ENCODE measurements at places on chromosomes 16 and 17.

GRCh38 chr17:80358861-80359260 lies 56.1 kb upstream of the ENDOV start:
- no peak for DNase-seq

DNA sequence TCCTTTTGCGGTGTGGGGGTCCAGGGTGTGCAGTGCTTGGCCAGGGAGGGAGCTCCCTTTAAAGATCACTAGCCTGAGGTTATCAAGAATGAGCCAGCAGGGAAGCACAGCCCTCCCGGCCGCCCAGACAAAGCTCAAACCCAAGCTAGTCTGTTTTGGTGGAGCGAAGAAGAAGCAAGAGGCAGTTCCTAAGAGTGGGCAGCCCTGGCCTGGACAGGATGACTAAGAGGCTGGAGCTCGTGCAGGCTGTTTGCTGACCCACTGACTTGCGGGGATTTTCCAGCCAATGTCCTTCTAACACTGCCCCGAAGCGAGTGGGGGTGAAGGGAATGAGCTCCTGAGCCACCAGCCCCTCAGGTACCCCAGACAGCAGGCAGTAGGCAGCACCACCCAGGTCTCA lies 134.4 kb downstream of the COPRS start:
- no peak for DNase-seq

- peak; percentile 20 for DNase-seq
Measured at GRCh38 chr17:81513372-81513752, 763 bp upstream of the ACTG1 start.

DNA sequence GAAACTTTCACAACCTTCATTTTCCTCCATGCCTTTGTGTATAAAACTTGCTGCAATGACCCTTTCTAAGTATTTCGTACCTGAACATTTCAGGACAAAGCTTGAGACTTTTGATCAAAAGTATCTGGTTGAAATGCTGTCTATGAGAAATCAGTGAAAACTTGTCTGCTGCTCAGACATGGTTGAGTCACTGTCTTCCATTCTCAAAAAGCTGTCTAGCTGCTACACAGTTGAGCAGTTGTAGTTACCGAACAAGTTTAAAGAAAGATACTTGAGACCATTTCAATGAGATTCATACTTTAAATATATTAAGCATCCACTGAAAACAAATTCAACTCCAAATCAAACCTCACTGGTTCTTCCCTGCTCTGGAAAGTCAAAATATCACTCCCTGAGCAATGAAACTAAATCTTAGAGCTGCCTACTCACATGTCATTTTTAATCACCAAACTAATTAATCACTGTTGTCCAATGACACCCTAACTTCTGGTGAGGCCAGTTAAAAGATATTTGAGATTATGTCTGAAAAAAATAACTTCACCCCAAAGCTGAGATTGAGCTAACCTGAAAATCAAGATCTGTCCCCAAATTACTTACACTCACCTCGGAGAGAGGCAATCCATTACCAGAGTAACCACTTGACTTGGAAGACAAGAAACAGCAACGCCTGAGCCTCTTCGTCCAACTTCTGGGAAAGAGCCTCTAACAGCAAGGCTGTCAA lies 488 bp downstream of the TMEM100 start:
- no peak for DNase-seq

DNA sequence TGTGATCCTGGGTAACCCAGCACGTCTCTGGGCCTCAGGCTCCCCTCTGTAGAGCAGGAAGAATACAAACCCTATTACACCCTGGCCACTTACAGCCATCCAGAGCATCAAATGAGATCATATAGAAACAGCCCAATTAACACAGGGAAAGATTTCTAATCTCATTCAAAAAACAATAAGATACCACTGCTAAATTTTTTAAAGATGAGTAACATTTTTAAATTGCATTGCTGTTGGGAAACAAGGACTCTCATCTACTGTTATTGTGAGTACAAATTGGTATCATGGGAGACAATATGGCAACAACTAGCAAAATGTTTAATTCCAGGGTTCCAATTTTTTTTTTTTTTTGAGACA lies 41.1 kb downstream of the SRL start:
- DNase-seq = no peak

GRCh38 chr16:68689921-68690320 lies 44.8 kb downstream of the CDH3 start:
- DNase-seq = no peak

DNA sequence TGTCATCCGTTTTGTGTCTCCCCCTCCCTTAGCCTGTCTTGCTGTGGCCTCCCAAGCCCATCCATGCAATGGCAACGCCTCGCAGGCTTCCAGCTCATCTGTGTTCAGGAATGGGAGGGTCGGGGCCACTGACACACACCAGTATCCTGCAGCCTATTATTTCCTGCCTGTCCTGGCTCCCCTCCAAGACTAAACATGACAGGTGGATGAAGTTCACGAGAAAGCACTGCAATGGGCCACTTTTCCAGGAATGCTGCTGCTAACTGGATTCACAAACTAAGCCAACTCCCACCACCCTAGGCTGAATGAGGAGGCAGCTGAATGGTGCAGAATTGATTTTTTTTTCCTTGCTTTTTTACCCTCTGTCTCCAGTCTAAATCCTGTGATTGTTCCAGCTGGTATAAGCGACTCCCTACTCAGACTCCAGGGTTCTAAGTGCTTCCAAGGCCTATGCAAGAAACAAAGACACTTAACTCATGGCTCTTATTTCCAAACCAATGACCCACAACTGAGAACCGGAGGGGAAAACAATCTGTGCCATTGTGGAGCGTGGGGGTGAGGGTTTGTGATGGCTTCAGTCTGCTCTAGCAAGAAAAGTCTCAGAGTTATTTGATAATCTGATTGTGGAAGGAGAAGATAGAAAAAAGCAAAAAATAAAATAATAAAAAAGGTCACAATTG lies 23.3 kb downstream of the TMEM100 start:
- no peak for DNase-seq

- DNase-seq = no peak
Measured at GRCh38 chr16:23561586-23561985, 4.1 kb downstream of the UBFD1 start.

- no peak for DNase-seq
Measured at GRCh38 chr17:5234645-5235576, at the start of gene SCIMP. SCIMP (minus strand) TSS chr17:5234860; CDS start chr17:5234755, 105 bp downstream.

DNA sequence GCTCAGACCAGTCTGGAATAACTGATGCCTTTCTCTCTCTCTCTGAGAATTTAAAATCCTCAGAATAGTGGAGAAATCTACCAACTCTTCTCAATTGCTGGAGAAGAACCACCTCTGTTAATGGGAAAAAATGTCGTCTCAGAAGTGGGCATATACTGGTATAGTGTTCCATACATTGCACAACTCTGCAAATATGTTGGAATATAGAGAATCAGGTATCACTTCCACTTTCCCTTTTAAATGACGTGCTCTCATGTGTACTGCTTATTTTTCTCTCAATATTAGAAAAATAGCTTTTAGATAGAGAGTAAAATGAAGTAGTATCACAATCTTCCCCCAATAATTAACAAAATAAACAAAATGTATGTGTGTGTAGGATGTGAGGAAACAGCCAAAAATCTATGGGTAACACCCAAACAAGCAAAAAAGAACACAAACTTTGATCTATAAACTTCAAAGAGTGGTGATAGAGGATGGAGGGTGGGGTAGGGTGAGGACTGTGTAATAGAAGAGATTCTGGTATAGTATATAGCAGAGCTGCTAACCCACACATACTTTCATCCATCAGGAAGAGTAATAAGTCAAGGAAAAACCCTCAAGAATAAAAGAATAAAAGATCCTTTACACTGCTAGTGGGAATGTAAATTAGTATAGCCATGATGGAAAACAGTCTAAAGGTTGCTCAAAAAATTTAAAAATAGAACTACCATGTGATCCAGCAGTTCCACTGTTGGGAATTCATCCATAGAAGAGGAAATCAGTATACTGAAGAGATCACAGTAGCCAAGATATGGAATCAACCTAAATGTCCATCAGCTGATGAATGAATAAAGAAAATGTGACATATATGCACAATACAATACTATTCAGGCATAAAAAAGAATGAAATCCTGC lies 46.9 kb downstream of the NFATC3 start:
- DNase-seq = no peak

DNA sequence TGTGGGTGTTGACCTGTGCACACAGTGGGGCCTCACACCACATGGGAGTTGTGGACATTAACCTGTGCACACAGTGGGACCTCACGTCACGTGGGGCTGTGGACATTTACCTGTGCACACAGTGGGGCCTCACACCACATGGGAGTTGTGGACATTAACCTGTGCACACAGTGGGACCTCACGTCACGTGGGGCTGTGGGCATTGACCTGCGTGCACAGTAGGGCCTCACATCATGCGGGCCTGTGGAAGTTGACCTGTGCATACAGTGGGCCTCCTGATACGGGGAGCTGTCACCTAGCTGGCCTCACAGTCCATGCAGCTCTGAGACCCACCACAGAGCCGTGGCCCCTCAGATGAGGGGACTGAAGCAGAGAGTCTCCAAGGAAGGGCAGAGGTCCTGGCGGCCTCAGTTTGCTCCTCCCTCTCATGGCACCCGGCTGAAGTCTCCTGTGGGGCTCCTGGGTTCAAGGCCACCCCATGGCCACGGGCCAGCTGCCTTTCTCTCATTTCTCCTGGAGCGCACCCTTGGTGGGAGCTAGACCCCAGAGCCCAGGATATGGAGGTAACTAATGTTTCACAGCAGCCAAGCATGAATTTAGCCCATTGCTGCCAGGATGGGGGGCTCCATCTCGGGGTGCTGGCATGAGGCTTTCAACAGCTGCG lies 21.0 kb downstream of the CACNA1H start:
- no peak for DNase-seq

- no peak for DNase-seq
Measured at GRCh38 chr17:17938388-17939107, 33.7 kb downstream of the TOM1L2 start.

GRCh38 chr16:71924710-71925109 lies 29.4 kb downstream of the IST1 start:
- DNase-seq = no peak

- no peak for DNase-seq
Measured at GRCh38 chr17:78179372-78179771, 7.5 kb downstream of the TK1 start.

DNA sequence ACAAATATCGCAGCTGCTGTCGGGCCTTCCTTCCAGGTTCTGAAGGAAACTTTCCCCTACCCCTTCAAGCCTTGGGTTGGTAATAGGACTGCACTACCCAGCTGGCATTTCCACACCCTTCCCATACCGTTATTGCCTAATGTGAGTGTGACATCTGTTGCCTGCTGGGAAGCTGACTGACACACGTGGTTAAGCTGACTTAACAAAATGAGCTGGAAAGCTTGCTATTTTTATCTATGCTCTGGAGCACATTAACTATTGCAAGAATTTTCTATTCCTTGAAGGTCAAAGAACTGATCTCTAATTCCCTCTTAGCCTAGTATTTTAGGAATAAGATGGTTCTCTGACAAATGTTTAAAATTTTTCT lies 79.5 kb downstream of the PMP22 start:
- no peak for DNase-seq

DNA sequence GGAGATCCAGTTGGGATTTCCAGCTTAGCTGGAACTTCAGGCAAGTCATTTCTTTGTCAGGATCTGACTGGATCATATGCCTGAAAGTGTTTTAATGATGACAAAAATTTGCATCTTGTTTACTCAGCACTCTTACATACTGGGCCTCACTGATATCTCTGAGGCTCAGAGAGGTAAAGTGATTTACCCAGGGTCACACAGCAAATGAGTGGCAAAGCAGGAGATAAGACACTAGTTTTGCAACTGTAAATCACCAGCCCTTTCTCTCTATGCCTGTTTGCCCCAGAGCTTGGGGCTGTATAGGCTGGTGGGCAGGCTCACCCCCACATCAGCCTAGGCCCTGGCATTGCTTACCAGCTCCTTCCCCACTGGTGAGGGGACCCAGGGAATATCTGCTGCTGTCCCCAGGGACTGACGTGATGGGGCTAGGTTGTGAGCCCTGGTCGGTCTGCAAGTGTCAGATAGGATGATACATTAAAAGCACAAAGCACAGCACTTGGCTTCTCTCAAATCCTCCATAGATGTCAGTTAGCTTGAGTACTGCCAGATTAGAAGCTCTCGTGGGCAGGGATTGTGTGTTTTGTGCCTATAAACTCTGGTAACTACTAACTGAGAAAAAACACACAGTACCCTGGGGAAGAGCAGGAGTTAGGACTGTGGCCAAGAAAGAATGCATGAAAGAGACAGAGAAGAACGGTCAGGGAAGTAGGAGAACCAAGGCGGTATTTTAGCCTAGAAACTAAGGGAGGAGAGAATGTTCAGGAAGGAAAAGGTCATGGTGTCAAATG lies 165.4 kb downstream of the COPRS start:
- no peak for DNase-seq

- no peak for DNase-seq
Measured at GRCh38 chr17:80857756-80858171, 133.9 kb upstream of the CHMP6 start.

GRCh38 chr17:41870627-41871026 lies 5.4 kb upstream of the KLHL11 start:
- no peak for DNase-seq

DNA sequence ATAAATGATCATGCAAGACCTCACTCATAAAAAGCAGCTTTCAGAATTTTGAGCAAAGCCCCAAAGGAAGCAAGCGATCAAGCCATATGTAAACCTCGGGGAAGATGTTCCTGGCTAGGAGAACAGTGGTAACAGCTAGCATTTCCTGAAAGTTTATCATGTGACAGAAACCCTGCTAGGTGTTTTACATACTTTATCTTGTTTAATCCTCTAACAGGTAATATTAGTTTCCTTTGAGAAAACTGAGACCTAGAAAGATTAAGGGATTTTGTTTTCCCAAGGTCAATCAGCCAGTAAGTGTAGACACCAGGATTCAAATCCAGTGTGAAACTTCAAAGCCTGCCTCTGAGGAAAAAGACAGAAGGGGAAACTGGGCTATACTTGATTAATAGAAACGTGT lies 362.4 kb upstream of the MAF start:
- DNase-seq = no peak

GRCh38 chr17:8124350-8125153 lies 646 bp upstream of the HES7 start:
- DNase-seq = peak; percentile 12

DNA sequence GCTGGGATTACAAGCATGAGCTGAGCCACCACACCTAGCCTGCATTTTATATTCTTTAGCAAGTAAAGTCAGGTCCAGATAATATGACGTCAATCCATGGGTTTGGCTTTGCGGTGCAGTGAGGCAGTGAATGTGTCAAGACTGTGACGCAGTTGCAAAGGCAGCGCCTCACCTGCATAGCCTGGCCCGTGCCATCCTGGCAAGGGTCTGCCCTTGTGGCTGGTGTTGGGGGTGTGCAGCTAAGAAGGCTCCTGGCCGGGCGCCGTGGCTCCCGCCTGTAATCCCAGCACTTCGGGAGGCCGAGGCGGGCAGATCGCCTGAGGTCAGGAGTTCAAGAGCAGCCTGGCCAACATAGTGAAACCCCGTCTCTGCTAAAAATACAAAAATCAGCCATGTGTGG lies 7.0 kb downstream of the PDF start:
- DNase-seq = no peak

DNA sequence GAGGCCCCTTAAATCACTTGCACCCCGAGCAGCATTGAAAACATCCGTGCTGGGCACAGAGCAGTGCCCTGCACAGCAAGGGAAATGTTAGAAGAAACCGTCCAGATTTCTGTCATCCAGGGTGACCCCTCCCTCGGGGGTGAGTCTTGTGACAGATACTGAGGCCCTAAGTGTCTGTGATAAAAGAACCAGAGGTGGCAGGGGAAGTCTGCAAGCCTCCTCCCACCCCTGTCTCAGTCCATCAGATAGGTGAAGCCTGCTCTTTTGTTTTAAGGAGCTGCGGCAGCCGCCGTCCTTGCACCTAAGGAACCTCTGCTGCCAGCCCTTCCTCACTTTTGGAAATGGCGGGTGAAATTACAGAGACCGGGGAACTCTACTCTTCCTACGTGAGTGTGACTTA lies 845 bp upstream of the NAT9 start:
- no peak for DNase-seq

Measured in activated naive CD4-positive, alpha-beta T cell (primary cell).